ENCODE measurements at places on chromosomes 16 and 17.

DNA sequence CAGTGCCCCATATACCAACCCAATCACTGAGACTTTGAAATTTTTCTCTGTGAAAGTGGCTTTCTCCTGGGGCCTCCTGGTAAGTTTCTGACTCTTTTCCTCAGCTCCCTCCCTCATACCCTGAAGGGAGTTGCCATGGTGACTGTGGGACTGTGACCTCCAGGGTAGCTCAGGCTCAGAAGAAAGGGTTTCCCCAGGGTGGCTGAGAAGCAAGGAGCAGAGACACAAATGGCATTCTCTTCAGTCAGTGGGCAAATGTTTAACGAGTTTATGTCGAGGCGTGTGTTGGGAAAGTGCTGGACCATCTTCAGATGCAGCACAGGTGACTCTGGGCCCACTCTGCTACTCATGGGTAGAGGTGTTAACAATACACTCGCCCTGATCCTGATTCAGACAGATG, 46.8 kb downstream of the MRPS23 start:
- DNase-seq: no peak

GRCh38 chr16:70493802-70494201, 29.6 kb downstream of the COG4 start:
- DNase-seq: no peak

DNA sequence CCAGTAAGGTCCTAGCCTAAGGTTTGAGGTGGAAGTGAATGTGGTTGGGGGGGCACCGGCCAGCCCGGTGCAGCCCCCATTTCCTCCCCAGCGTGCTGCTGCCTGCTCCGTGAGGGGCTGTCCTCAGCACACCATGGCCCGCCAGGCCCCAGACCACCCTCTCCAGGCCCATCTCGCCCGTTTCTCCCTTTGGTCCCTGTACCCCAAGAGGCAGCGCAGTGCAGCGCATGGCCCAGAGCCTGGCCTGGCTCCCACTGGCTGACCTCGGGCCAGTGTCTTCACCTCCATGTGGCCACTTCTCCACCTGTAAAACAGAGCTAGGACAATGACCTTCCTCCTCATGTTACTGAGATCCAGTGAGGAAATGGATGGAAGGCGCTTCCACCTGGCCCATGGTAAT, 170.0 kb upstream of the GSE1 start:
- no peak for DNase-seq

- DNase-seq: no peak
Measured at GRCh38 chr17:64015447-64015846, 5.0 kb downstream of the ICAM2 start.

- DNase-seq: no peak
Measured at GRCh38 chr17:62725791-62726249, 82.3 kb downstream of the MARCHF10 start.

- DNase-seq: peak; percentile 44
Measured at GRCh38 chr16:578870-579405, 9.2 kb downstream of the PIGQ start.

DNA sequence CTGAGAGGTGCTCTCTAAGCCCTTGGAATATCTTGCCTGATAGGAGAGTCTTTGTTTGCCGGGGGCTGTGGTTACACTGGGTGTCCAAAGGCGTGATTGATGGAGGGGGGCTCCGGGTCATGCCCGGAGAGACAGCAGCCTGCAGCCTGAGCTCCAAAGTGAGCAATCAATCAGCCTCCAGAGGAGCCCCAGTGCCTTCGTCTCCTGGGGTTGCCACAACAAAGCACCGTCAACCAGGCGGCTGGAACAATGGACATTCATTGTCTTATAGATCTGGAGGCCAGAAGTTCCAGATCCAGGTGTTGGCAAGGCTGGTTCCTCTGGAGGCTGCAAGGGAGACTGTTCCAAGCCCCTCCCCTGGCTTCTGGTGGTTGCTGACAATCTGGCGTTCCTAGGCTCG, 24.0 kb upstream of the GINS2 start:
- DNase-seq: no peak

GRCh38 chr17:69428252-69428980, 13.9 kb downstream of the MAP2K6 start:
- no peak for DNase-seq

GRCh38 chr16:17370731-17371285, 100.0 kb downstream of the XYLT1 start:
- DNase-seq: no peak

GRCh38 chr16:27706866-27707685, 157.1 kb downstream of the KATNIP start:
- no peak for DNase-seq

DNA sequence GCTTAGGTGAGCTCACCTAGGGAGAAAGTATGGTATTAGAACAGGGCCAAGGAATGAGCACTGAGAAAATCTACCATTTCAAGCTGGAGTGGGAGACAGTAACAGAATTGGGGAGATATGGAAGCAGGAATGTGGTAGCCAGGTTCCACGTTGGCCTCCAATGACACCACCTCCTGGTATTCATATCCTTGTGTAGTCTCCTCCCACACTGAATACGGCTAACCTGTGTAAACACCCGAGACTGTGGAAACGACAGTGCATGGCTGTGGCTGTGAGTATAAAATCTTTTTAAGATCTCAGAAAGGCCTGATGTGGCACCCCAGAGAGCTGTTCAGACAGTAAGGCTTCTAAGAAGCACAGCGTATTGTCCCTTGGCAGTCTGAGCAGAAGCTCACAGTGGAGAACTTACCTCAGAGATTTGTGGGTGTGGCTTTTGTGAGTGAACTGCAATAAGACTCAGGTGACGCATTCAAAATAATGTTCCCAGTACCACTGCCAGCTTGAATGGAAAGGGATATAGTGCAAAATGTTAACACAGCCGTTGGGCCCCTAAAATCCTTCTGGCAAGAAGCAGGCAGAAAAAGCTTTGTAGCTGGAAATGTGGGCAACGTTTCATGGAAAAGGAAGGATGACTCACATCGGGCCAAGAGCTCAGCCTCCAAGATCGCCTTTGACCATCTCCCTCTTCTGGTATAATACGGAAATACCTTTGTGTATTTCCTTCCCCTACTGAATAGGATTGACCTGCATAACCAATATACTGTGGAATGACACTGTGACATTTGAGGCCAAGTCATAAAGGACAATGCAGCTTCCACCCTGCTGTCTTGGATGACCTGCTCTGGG, 14.4 kb downstream of the SDR42E1 start:
- DNase-seq: no peak

DNA sequence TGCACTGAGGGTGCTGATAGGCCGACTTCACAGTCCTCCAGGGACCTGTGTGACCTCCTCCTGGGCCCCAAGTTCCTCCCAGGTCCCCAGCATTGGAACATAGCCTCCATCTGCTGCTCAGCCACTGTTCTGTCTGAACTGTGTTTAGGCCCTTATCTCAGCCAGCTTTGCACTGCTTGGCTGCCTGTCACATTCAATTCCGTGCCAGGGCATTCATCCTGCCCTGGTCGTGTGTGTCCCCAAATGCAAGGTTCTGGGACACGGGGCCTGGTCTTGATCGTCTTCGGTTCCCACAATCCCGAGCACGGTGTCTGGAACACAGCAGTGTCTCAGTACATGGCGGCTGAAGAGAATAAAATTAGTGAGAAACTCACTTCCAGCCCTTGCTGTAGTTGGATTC, 69.9 kb upstream of the NFAT5 start:
- no peak for DNase-seq

GRCh38 chr17:16492613-16493530, 879 bp upstream of the LRRC75A start:
- DNase-seq: no peak

GRCh38 chr16:81277541-81278080, 37.2 kb upstream of the GAN start:
- no peak for DNase-seq

DNA sequence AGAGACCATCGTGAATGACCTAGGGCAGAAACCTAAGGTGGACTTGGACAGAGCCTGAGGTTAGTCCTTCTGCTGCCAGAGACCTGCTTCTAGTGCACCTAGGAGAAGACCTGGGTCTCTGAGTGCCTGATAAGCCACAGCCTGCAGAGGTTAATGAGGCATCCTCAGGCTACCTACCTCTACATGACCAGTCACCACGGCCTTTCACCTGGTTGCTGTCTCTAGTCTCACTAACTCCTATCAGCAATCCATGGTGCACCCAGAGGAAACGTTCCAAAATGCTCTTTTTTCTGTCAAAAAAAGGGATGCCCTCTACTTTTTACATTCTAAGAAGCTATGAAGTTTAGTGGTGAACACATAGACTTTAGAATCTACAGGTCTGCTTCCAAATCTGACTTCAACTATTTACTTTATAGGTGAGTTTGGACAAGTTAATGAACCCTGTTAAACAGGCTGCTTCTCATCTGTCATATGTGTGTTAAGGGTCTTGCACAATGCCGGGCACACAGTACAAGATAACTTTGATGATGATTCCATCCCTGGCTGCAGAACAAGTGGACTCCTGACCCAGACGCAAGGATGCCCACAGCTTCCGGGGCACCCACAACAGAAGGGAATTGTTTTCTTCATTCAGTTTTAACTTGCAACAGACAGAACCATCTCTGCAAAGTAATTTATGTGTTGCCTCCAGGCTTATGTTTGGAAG, 469.9 kb upstream of the CDH5 start:
- no peak for DNase-seq

DNA sequence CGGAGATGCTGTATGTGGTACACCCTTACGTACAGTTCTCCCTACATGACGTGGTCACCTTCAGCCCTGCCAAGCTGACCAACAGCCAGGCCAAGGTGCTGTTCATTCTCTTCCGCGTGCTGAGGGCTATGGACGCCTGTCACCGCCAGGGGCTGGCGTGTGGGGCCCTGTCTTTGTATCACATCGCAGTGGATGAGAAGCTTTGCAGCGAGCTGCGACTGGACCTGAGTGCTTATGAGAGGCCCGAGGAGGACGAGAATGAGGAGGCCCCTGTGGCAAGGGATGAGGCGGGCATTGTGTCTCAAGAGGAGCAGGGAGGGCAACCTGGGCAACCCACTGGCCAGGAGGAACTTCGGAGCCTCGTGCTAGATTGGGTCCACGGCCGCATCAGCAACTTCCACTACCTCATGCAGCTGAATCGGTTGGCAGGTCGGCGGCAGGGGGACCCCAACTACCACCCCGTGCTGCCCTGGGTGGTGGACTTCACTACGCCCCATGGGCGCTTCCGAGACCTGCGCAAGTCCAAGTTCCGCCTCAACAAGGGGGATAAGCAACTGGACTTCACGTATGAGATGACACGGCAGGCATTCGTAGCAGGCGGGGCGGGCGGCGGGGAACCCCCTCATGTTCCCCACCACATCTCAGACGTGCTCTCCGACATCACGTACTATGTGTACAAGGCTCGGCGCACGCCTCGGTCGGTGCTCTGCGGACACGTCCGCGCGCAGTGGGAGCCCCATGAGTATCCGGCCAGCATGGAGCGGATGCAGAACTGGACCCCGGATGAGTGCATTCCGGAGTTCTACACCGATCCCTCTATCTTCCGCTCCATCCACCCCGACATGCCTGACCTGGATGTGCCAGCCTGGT, 1.4 kb downstream of the WDR81 start:
- DNase-seq: no peak

GRCh38 chr17:52536489-52536888, 378.0 kb upstream of the CA10 start:
- DNase-seq: no peak

DNA sequence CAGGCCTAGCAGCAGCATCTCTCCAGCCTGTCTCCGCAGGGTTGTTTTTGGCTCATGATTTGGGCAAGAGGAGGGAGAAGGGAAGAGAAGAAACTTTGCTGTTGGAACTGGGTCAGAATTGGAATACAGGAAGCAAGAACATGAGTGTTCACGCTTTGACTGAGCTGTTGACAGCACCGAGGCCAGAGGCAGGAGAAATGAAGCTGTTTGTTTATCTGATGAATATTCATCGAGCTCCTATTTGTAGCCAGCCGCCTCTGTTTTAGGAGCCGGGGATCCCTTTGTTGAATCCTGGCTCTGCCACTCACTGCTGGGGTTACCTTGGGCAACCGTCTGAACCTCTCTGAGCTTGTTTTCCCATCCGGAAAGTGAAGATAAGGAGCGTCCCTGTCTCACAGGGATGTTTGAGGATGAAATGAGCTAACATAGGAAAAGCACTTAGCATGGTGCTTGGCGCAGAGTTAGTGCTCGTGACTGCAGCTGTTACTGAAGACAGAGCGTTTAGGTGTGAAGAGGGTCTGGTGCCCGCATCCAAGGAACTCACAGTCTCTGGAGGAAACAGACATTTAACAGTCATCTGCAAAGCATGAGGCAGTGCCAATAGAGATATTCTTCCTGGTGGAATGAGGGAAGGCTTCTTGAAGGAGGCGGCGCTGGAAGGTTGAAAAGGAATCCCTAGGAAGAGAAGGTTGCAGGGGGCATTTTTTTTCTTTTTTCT, 29.2 kb downstream of the RAP1GAP2 start:
- DNase-seq: no peak

- no peak for DNase-seq
Measured at GRCh38 chr17:8257801-8258200, 8.7 kb downstream of the PFAS start.

DNA sequence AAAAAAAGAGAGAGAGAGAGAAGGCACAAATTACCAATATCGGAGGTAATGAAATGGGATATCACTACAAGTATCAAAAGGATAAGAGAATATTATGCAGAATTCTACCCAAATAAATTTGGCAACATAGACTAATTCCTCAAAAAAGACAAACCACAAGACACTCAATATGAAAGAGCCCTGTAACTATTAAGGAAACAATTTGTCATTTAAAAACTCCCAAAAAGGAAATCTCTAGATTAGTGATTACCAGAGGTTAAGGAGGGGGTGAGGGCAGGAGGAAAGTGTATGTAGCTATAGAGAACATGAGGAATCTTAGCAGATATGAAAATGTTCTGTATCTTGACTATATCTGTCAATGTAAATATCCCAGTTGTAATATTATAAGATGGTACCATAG, 54.0 kb downstream of the CFDP1 start:
- DNase-seq: no peak

DNA sequence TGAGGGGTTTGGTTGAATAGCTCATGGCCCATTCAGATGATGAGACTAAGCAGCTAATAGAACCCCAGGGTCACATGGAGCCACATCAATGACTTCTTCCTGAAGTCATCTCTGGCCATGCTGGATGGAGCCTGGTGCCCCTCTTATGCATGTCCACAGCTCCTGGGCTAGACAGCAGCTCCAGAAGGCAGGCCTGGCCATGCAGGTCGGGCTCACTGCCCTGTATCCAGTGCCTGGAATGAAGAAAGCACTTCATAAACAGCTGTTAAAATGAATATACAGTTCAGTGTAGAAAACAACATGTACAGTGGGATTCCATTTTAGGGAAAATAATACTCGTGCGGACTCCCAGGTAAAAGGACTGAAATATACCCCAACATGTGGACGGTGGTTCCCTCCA, 73.9 kb downstream of the GNAO1 start:
- no peak for DNase-seq

- DNase-seq: no peak
Measured at GRCh38 chr17:70286391-70286790, 117.1 kb downstream of the KCNJ2 start.

GRCh38 chr17:50865060-50865867, 890 bp downstream of the TOB1 start:
- peak; percentile 28 for DNase-seq

DNA sequence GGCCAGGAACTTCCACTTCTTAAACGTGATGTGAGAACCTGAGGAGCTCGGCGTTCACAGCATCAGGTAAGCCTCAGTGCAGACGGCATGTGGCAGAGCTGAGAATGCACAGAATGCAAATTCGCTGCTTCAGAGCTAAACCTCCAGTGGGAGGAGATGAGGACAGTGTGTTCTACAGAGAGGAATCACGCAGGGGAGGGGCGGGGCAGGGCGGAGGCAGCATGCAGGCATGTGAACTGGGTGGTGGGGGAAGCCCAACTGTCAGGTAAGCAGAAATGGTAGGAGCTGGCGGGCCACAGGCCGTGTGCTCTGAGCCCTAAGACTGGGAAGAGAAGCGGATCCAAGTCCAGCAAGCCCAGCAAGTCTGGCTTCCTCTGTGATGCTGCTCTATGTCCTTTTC, 94.7 kb downstream of the ZNF778 start:
- no peak for DNase-seq

Data from stimulated activated CD4-positive, alpha-beta T cell treated with anti-CD3 and anti-CD28 coated beads, Interleukin-15, amount 100 ng/mL, for 1 hour (primary cell).